Left cardiac atrium (tissue), 4 donors: ENCODE measurements at places on chromosomes 5 and 9. TPM values are rescaled to one million over a fixed set of nuclear protein-coding genes. Genes with fewer than 3 reads are reported as not detected.

HEMGN gene
- 0.10 TPM for total RNA-seq

MAP1B gene
- 163 TPM for total RNA-seq

PRDM9 gene
- not detected for total RNA-seq

BARHL1 gene
- total RNA-seq: not detected

SKP2 gene
- 7.5 TPM for total RNA-seq

FIBCD1 gene
- total RNA-seq: 2.2 TPM

SLC45A2 gene
- 0.16 TPM for total RNA-seq

NMUR2 gene
- 0.21 TPM for total RNA-seq

GBGT1 gene
- total RNA-seq: 10.8 TPM

CCNO gene
- total RNA-seq: 0.16 TPM

SLC36A2 gene
- total RNA-seq: not detected

SNCAIP gene
- total RNA-seq: 3.2 TPM

TICAM2 gene
- 3.5 TPM for total RNA-seq

NRG2 gene
- 1.1 TPM for total RNA-seq

LEAP2 gene
- 1.3 TPM for total RNA-seq

FSTL4 gene
- total RNA-seq: not detected

CCNI2 gene
- not detected for total RNA-seq

ZDHHC11 gene
- 31.1 TPM for total RNA-seq

GRIN1 gene
- total RNA-seq: not detected

TMEM174 gene
- not detected for total RNA-seq

HK3 gene
- total RNA-seq: 9.2 TPM

MYMK gene
- total RNA-seq: not detected

IGIP gene
- total RNA-seq: 12.3 TPM

GRXCR2 gene
- total RNA-seq: 0.60 TPM

PANK3 gene
- 29.9 TPM for total RNA-seq

EIF4EBP3 gene
- 8.8 TPM for total RNA-seq

PCDHB7 gene
- 1.0 TPM for total RNA-seq

LCN15 gene
- total RNA-seq: 1.1 TPM

CDH18 gene
- not detected for total RNA-seq

SOWAHA gene
- total RNA-seq: not detected

TRIP13 gene
- 1.1 TPM for total RNA-seq

C9 gene
- total RNA-seq: not detected

TAF1L gene
- total RNA-seq: not detected

DMRTA1 gene
- total RNA-seq: 0.26 TPM

CBY3 gene
- total RNA-seq: not detected

FABP6 gene
- 0.68 TPM for total RNA-seq

TRPM3 gene
- total RNA-seq: 1.2 TPM

KIF20A gene
- 1.1 TPM for total RNA-seq

DNM1 gene
- 14.0 TPM for total RNA-seq

PAPPA gene
- total RNA-seq: 2.4 TPM

PCDH12 gene
- 5.4 TPM for total RNA-seq

NTMT1 gene
- total RNA-seq: 53.8 TPM

GPR151 gene
- not detected for total RNA-seq

SREK1IP1 gene
- 12.9 TPM for total RNA-seq
